K562 (cell line): ENCODE measurements at places on chromosomes 2 and 18. TPM values are rescaled to one million over a fixed set of nuclear protein-coding genes. Genes with fewer than 3 reads are reported as not detected.

STAM2 gene
- 9.8 and 11.6 TPM in 2 replicates for total RNA-seq

INPP5D gene
- 4.3 and 5.6 TPM in 2 replicates for total RNA-seq

SNRNP27 gene
- total RNA-seq, result 61.0 and 61.5 TPM in 2 replicates

UGGT1 gene
- 43.9 and 45.8 TPM in 2 replicates for total RNA-seq

DNAH6 gene
- total RNA-seq, result 0.49 TPM in 1 of 2 replicates, not detected in the other

ATP6V1C2 gene
- 0.09 TPM in 1 of 2 replicates, not detected in the other for total RNA-seq

ALPP gene
- not detected in 2 replicates for total RNA-seq

SERPINB2 gene
- total RNA-seq, result not detected in 2 replicates

IL1A gene
- 0.09 TPM in 1 of 2 replicates, not detected in the other for total RNA-seq

ANKRD30BL gene
- total RNA-seq, result not detected in 2 replicates

C2orf66 gene
- not detected in 2 replicates for total RNA-seq

CHRND gene
- not detected in 2 replicates for total RNA-seq

GLI2 gene
- total RNA-seq, result 0.24 TPM in 1 of 2 replicates, not detected in the other

C2orf15 gene
- 0.16 and 0.18 TPM in 2 replicates for total RNA-seq

IL1RN gene
- not detected in 2 replicates for total RNA-seq

BABAM2 gene
- 23.9 and 24.2 TPM in 2 replicates for total RNA-seq

IL1RL1 gene
- 0.44 and 1.0 TPM in 2 replicates for total RNA-seq

IL1R2 gene
- total RNA-seq, result 0.13 TPM in 1 of 2 replicates, not detected in the other

MALL gene
- 0.24 and 0.27 TPM in 2 replicates for total RNA-seq

PRSS56 gene
- not detected in 2 replicates for total RNA-seq

KCNE4 gene
- not detected in 2 replicates for total RNA-seq

TBR1 gene
- not detected in 2 replicates for total RNA-seq

MC4R gene
- total RNA-seq, result not detected in 2 replicates

LCT gene
- total RNA-seq, result 0.04 TPM in 1 of 2 replicates, not detected in the other

QPCT gene
- total RNA-seq, result not detected in 2 replicates

TLX2 gene
- not detected in 2 replicates for total RNA-seq
